C1 segment of cervical spinal cord (tissue), 14 donors: ENCODE measurements at places on chromosomes 5 and 9.

GRCh38 chr5:143308731-143309130, 94.8 kb downstream of the NR3C1 start:
- no peak for DNase-seq

- DNase-seq = no peak
These were observed 515.9 kb downstream of the RAB3C start for GRCh38 chr5:59098743-59099142.

DNA sequence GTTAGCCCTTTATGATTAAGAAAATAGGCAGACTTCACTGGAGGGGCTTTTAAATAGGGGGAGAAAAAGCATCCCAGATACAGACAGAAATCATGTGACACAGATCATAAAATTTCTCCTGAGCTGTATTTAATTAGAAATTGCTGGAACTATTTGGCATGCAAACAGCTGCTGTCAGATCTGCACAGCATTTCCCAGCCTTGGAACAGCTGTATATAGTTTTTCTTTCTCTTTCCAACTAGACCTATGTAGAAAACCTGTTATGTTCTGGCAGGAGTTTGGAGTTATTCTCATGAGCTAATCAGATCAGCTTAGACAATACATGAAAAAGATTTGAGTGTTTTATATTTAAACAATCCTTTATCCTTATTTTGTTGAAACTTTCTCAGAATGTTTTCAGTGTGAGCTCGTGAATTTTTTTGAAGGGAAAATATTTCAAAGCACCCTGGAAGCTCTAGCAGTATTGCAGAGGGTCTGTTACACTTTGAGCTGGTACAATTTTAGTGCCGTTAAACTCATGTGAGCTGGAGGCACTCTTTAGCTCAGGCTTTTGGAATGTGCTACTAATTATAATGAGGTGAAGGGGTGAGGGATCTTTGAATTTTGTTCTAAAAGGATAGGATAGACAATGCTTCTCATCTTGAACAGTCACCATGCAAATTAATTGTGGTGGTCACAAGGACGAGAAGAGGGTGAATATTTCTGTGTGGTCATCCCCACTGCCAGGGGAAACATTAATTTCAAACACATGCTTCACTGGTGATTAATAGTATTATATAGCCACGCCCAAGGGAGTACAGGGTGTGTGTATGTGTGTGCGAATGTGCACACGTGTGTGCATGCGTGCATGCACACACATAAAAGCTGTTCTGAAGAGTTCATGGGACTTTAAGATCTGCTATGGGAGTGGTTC, 239.4 kb upstream of the FBXL7 start:
- no peak for DNase-seq

DNA sequence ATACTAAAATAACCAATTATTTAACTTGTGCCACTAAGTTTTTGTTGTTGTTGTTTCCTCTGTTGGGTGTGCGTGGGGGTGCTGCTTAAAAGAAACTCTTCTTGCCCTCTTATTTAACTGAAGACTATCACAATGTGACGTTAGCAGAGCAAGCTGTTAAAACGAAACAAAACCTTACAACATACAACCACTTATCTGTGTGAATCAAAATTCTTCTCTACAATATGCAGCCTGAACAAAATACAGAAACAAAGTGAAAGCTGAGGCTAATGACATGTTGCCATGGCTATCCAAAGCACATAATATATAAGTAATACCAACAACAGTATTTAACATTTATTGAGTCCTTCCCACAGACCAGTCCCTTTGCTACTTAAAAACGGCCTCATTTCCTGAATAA, 291.0 kb downstream of the FBXL17 start:
- no peak for DNase-seq

GRCh38 chr5:24644761-24645160, at the start of gene CDH10:
Gene CDH10 (minus strand): TSS chr5:24644978. CDS start chr5:24593490, 51,488 bp downstream.
- DNase-seq = peak; percentile 43

DNA sequence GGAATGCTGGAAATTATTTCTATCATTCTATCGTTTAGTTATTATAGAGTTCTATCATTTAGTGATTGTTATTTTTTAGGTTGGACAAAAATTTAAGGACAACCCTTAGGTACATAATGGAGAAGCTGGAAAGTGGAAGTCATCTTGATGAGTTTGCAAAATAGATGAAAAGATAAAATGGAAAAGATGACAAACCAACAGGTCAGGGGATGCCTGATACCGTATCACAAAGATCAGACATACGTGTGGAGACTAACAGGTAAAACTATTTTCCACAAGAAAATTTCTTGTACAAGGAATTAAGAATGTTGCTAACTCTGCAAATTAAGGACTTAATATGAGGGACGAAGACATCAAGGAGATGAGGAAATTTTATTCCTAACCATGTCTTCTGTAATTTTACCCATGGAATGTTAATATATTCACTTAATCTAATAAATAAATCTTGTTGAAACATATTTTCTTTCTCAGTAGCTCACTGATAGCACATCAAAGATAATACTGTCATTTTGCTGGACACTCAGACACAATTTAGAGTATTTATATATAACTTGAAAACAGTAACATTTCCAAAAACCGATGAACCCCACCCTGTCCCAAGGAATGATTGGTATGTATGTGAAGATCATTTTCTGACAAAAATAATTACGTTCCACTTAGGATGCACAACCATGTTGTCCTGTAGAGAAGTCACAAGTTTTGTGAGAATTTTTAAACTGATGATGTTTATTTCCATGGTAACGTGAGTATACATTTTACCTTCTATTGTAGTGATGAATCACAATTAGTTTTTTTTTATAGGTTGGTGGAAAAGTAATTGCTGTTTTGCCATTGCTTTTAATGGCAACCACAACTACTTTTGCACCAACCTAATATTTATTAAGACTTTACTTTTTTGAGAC, 2.6 kb downstream of the LURAP1L start:
- DNase-seq = no peak

DNA sequence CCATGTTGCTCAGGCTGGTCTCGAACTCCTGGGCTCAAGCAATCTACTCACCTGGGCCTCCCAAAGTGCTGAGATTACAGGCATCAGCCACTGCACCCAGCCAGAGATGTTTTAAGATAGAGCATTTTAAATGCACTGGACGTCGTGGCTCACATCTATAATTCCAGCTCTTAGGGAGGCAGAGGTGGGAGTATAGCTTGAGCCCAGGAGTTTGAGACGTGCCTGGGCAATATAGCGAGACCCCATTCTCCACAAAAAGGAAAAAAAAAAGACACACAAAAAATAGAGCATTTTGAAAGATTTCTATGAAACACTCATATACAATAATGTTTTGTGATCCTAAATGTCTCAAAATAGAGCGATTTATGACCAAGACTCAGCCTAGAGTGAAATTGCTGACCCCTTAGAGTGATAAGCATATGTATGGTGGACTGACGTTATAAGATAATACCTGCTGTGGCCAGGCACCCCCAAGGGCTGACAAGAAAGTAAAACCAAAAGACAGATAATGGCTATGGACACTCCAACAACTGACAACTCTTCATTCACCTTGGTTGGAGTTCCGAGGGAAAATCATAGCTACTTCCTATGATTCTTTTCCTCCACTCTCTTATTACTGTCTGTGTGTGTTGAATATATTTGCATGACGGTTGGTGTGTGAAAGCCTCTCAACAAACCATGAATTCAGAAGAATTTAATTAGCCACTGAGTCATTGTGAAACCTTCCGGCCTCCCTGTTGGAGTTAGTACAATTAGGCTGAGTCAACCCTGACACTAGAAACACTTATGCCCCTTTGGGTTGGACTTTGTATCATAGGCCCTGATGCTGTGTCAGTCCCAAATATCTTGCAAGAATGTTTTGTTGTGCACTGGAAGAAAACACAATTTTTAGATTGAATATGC, 526.5 kb upstream of the NUDT12 start:
- no peak for DNase-seq

- no peak for DNase-seq
These were observed 13.0 kb upstream of the ANP32B start for GRCh38 chr9:97970165-97970564.

- DNase-seq = no peak
These were observed 6.4 kb downstream of the TSPAN17 start for GRCh38 chr5:176653401-176654385.

- DNase-seq = no peak
These were observed 7.6 kb downstream of the ARPC5L start for GRCh38 chr9:124869466-124869985.

DNA sequence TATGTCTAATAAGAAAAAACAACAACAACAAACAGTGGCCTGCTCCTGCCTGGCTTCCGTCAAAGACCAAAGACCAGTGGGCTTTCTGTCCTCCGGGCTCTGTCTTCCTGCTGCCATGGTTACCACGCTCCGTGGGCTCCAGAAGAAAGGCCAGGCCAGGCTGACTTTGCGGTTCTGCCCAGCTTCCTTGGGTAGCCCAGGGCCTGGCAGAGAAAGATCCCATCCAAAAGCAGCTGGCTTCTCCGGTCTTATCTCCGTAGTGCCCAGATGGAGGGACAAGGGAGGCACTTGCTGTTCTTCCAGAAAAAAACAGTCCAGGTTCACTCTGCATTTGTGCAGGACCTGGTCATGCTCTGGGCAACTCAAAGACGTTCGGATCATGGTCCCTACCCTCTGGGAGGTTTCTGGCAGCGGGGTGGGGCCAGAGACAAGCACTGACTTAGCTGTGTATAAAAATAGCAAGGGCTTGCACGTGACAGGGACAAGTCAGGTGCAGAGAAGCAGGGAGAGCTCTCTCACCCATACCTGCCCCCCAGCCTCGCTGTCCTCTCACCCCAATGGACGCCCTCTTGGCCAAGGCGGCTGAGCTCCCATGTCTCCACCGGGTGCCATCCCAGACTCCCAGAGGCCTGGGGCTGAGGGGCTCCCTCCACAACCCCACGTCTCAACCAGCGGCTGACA, 212.2 kb downstream of the C9orf50 start:
- peak; percentile 37 for DNase-seq

GRCh38 chr5:103207011-103207410, 51.6 kb upstream of the MACIR start:
- no peak for DNase-seq

DNA sequence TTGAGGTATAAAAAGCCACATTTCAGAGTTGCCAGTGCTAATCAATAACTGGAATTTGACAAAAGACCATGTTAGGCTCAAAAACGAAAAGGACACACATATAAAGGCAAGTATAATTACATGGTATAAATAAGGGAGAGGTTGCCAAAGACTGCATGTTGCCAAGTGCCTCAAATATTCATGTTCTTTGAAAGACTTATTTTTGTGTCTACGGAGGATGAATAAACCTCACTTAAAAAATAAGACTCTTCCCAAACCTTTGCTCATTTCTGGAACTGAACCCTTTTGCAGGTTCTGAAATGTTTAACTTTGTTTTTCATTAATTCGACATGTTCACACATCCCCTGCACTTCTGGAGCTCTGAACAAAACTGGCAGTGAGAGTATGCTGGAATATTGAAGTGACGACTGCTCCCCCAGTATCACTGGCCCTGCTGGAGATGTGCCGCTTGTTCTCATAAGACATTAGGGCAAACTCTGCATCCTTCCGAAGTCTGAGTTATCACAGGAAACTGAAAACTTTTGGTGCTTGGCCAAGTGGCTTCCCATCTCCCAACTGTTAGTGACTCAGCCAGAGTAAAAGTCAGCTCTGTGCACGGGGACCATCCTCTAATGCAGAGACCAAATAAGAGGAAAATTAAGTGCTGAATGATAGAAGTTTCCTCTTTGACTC, 336.8 kb downstream of the GLIS3 start:
- no peak for DNase-seq

GRCh38 chr9:123946101-123946821, 16.3 kb upstream of the DENND1A start:
- no peak for DNase-seq

GRCh38 chr5:80761966-80762365, 107.2 kb upstream of the DHFR start:
- no peak for DNase-seq

DNA sequence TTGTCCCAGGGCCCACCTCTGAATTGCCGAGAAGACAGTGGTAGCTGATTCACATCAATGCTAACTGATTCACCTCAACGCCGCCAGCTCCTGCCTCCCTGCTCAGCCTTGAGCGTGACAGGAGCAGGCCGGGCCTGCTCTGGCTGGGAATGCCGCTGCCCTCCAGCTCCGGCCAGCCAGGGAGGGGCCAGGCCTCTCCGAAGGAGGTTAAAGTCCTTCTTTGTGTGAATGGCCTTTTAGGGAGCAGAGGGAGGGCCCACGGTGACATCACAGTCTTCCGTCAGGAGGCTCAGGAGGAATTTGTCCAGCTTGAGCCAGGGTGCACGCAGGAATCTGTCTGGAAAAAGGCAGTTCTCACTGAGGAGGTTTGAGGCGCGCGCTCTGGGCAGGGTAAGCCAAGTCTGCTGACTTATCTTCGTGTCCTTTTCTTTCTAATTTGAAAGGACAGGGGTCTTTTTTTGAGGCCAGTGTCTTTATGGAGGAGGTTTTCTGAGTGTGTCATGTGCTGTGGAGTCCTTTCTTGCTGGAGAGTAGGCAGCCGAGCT, 82.7 kb downstream of the C9orf152 start:
- DNase-seq = no peak

DNA sequence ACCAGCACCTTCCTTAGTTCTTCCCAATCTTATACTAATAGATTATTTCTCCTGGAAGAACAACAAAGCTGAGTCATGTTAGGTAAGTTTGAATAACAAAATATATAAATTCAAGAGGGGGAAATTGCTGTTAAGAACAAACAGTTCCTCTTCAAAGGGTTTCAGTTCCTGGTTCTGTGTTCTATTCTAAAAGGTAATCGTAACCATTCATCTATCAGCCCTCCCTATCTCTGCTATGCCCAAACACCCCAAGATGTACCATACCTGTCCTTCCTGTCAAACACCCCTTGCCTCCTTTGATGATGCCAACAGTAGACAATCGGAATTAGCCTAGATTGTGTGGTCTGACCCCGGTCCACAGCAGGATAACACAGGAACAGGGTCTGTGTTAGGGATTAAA, 4.2 kb upstream of the RNF180 start:
- DNase-seq = no peak

- no peak for DNase-seq
These were observed 158.2 kb downstream of the OLFM1 start for GRCh38 chr9:135245482-135246247.

GRCh38 chr5:96714951-96715451, 52.8 kb downstream of the CAST start:
- DNase-seq = no peak

GRCh38 chr9:86925686-86926085, 21.6 kb downstream of the GAS1 start:
- DNase-seq = no peak

GRCh38 chr9:89680547-89681467, 76.0 kb downstream of the GADD45G start:
- DNase-seq = no peak

DNA sequence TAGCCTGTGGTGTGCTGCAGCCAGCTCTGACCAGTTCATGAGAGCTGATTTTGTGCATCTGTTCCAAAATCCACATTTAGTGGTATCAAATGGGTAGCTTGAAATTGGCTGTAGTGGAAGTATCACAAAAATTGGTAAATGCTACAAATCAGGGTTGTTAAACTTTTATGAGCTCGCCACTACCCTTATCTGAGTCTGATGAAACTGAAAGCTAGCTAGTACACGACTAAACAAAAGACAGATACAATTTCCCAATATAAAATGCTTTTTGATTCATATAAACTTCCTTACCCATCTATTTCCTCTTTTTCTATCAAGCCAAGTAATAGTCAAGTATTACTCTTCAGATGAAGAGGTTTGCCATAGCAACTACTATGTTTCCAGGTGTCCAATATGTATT, 392.0 kb downstream of the TMEM161B start:
- no peak for DNase-seq
